Tibial nerve (tissue), 4 donors: ENCODE measurements at places on chromosomes 5 and 9. TPM values are rescaled to one million over a fixed set of nuclear protein-coding genes. Genes with fewer than 3 reads are reported as not detected.
A peak's percentile ranks its signal among the peaks of the same experiment; 100 is the strongest.

TAS2R1 gene
- total RNA-seq: not detected

TLE4 gene
- total RNA-seq: 31.5 TPM

SLC45A2 gene
- not detected for total RNA-seq

GRCh38 chr5:53355931-53356330 is 124.5 kb upstream of the FST start:
- no peaks in the 10 kb centered on the region for H3K27me3 ChIP-seq
- no peak overlapping the region for H3K27ac ChIP-seq
- no peaks in the 10 kb centered on the region for H3K36me3 ChIP-seq
- H3K4me3 ChIP-seq: no peak overlapping the region
- no peaks in the 10 kb centered on the region for H3K4me1 ChIP-seq
- DNase-seq: no peak

- H3K36me3 ChIP-seq: no peaks in the 10 kb centered on the region
- no peak for DNase-seq
- H3K27me3 ChIP-seq: no peaks in the 10 kb centered on the region
- H3K4me3 ChIP-seq: no peak overlapping the region
- no peaks in the 10 kb centered on the region for H3K4me1 ChIP-seq
Observed at GRCh38 chr9:101326035-101326434, 58.8 kb downstream of the BAAT start.

DNA sequence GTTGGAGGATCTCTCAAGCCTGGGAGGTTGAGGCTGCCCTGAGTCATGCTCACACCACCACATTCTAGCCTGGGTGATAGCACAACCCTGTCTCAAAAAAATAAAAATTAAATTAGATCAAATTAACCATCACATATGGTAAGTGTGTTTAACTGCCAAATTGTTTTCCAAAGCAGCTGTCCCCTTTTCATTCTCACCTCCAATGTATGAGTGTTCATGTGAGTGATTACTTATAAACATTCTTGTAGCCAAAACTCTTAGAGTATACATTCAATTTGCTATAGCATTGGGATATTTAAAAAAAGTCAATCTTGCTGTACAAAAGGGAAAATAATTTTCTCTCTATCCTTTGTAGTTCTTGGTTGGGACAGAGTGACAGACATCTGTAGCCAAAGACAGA is 53.4 kb upstream of the SNAPC3 start:
- H3K27me3 ChIP-seq: no peaks in the 10 kb centered on the region
- H3K4me3 ChIP-seq: no peak overlapping the region
- peaks cover 5% of the 10 kb centered on the region for H3K4me1 ChIP-seq
- no peak for DNase-seq
- H3K27ac ChIP-seq: no peak overlapping the region

- H3K36me3 ChIP-seq: no peaks in the 10 kb centered on the region
- DNase-seq: no peak
- no peaks in the 10 kb centered on the region for H3K27me3 ChIP-seq
Observed at GRCh38 chr5:144468571-144468970, 297.9 kb downstream of the KCTD16 start.

DNA sequence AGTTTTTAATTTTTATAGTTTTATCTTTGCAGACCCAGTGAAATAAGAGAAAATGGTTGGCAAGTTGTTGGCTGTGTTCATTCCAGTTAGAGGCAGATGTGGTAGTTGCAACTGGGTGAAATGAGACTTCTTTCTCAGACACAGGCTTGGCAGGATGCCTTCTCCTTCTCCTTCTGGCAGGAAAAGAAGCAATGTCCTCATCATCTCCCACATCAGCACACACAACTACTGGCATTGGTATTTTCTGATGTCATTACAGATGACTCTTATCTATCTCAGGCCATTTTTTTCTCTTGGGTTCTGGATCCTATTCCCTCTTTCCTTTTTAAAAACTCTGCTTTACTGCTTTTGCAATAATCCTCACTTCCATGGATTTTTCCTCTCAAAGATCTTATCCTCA is 103.3 kb upstream of the EDIL3 start:
- H3K4me1 ChIP-seq: no peaks in the 10 kb centered on the region
- DNase-seq: no peak
- H3K36me3 ChIP-seq: no peaks in the 10 kb centered on the region
- H3K27me3 ChIP-seq: no peaks in the 10 kb centered on the region
- no peak overlapping the region for H3K27ac ChIP-seq
- no peak overlapping the region for H3K4me3 ChIP-seq

- H3K27ac ChIP-seq: peak overlapping the region; percentile 61
- no peak for DNase-seq
- no peak overlapping the region for H3K4me3 ChIP-seq
Observed at GRCh38 chr5:125410537-125411070, 664.2 kb upstream of the ZNF608 start.

DNA sequence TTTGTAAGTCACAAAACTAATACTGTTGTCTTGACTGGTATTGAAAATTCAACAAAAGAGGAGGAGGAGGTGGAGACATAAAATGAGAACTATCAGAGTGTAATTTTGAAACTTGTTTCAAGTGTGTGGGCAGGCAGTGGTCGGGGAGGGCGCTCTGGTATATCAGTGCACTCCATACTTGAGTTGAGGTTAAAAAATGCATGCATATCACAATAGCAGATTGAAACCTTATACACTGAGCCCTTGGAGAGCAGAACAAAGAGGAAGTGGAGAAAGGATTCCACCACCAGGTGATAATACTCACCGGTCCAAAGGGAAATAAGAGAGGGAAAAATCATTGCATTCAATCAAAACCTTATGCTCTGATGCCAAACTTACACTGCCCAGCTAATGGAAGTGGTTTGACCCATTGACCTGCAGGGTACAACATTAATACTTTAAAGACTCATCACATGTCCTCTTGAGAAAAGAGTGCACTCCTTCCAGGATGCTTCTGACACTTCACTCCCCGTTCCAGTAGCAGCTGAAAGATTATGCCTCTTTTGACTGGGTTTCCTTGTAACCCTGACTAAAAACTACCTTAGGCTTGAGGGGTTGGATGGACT is 79.5 kb upstream of the FAM169A start:
- no peak overlapping the region for H3K27ac ChIP-seq
- no peak overlapping the region for H3K4me3 ChIP-seq

DNA sequence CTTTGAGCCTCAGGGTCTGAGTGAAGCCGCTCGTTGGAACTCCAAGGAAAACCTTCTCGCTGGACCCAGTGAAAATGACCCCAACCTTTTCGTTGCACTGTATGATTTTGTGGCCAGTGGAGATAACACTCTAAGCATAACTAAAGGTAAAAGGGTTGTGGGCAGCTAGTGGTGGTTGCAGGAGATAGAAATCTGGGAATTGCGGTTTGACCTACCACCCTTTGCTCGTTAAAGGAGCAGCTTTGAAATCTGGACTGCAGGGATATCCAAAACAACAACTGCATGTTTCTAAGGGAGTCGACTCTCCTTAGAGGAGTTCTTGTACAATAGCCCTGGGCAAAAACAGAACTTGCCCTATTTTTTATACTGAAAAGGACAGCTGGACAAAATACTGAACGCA is 19.0 kb downstream of the ABL1 start:
- no peak for DNase-seq
- H3K4me3 ChIP-seq: no peak overlapping the region
- no peaks in the 10 kb centered on the region for H3K27me3 ChIP-seq
- H3K4me1 ChIP-seq: no peaks in the 10 kb centered on the region
- peaks cover 17% of the 10 kb centered on the region for H3K36me3 ChIP-seq
- H3K27ac ChIP-seq: peak overlapping the region; percentile 17

DNA sequence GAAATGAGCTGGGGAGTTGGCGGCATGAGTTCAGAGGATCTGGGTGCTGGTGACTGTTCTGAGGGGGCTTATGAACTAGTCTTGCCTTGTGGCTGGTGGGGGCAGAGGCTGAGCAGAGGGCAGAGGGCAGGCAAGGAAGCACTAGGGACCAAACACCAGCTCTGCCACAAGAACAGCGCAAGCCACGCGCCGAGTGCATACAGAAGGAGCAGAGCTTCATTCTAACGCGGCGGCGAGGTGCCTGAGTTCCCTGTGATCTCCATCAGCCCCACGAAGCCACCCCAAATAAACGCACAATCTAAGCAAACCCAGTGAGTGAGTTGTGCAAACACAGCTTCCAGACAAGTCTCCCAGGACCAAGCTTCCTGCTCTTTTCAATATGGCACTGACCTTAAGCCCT is 110.6 kb upstream of the ALDH1B1 start:
- no peak overlapping the region for H3K4me3 ChIP-seq
- no peak overlapping the region for H3K27ac ChIP-seq
- no peaks in the 10 kb centered on the region for H3K36me3 ChIP-seq
- DNase-seq: no peak
- no peaks in the 10 kb centered on the region for H3K4me1 ChIP-seq

- H3K27ac ChIP-seq: no peak overlapping the region
- H3K36me3 ChIP-seq: no peaks in the 10 kb centered on the region
- H3K4me3 ChIP-seq: no peak overlapping the region
- peaks cover 52% of the 10 kb centered on the region for H3K4me1 ChIP-seq
- DNase-seq: no peak
Observed at GRCh38 chr9:126611193-126611591, 2.5 kb upstream of the LMX1B start.

DNA sequence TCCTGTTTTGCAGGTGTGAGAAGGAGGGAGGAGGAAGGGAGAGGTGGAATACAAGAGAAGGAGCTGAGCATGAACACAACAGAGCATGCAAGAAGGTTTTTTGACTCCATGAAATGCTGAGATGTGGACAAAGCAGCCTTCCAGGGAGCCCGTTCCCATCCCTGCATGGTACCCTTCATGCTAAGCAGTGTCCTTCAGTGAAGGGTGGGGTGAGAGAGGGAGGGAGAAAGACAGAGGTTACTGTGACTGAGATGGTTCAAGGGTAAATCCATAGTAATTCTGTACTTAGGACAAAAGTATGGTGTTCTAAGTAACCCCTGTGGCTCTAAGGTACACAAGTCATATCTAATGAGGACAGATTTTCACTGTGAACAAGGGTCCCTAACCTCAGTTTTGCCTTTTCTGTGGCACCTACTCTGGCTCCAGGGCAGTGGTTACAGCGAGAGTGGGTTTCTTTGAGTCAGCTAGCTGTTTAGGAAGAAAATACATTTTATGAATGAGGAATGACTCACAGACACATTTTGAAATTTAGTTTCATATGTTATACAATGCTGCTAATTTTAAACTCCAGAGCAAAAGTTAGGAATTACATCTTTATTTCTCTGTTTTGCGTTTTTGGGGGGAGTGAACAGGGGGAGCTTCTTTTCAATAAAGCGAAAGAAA is 184.9 kb upstream of the SLC12A2 start:
- H3K27me3 ChIP-seq: no peaks in the 10 kb centered on the region
- no peaks in the 10 kb centered on the region for H3K36me3 ChIP-seq
- H3K4me1 ChIP-seq: no peaks in the 10 kb centered on the region
- no peak for DNase-seq
- H3K27ac ChIP-seq: no peak overlapping the region

GRCh38 chr5:17788351-17788750 is 154.1 kb downstream of the TAF11L14 start:
- H3K4me3 ChIP-seq: no peak overlapping the region
- no peak overlapping the region for H3K27ac ChIP-seq
- no peaks in the 10 kb centered on the region for H3K4me1 ChIP-seq
- no peak for DNase-seq

- H3K27ac ChIP-seq: no peak overlapping the region
- no peaks in the 10 kb centered on the region for H3K36me3 ChIP-seq
- no peaks in the 10 kb centered on the region for H3K4me1 ChIP-seq
Observed at GRCh38 chr5:59333416-59333815, 560.1 kb downstream of the PDE4D start.

- H3K36me3 ChIP-seq: no peaks in the 10 kb centered on the region
- H3K27ac ChIP-seq: no peak overlapping the region
- DNase-seq: no peak
Observed at GRCh38 chr5:153209016-153209415, 281.5 kb upstream of the GRIA1 start.

DNA sequence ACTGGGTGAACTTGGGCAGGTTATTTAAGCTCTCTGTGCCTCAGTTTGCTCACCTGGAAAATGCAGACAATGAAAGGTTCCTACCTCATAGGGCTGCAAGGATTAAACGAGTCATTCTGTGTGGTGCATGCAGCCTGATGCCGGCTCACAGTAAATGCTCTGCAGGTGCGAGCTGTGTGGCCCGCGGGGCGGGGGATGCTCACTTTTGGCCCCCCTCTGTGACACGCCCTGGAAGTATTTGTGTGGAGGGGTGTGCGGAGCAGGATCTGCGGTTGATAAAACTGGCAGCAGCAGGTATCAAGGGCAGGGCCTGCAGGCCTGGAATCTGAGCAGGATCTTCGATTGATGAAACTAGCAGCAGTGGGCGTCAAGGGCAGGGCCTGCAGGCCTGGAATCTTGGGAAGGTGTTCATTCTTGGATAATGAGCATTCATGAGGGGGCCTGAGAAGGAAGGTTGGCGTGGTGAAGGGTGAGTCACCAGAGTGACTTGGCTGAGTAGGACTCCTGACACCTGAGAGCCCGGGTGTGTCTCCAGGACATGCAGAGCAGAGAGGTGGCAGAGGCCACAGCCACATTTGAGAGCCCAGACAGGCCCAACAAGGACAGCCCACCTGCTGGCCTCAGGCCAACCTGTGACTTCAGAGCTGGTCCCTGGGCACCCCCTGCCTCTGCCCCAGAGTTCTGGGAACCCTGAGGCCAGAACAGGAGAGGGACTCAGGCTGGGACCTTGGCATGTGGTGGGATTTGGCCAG is 11.9 kb downstream of the UNC5A start:
- no peaks in the 10 kb centered on the region for H3K36me3 ChIP-seq
- no peak overlapping the region for H3K4me3 ChIP-seq
- peaks cover 12% of the 10 kb centered on the region for H3K4me1 ChIP-seq

DNA sequence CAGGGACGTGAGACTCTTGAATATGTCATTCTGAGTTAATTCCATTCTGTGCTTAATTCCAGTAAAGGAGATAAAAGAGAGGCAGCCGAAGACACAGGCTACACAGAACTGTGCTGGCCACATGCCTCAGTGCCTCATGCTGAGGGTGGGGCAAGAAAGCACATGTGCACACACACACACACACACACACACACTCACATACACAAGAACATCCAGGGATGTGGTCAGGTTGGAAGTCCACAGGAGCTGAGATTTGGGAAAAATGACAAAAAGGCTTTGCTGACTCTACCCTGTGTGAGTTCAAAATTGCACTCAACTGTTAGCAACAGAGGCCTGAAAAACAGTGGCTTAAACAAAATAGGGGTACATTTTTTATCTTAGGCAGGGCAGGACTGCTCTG is 40.5 kb downstream of the ALG2 start:
- no peaks in the 10 kb centered on the region for H3K4me1 ChIP-seq
- DNase-seq: no peak
- no peak overlapping the region for H3K4me3 ChIP-seq
- no peaks in the 10 kb centered on the region for H3K27me3 ChIP-seq
- H3K36me3 ChIP-seq: no peaks in the 10 kb centered on the region

DNA sequence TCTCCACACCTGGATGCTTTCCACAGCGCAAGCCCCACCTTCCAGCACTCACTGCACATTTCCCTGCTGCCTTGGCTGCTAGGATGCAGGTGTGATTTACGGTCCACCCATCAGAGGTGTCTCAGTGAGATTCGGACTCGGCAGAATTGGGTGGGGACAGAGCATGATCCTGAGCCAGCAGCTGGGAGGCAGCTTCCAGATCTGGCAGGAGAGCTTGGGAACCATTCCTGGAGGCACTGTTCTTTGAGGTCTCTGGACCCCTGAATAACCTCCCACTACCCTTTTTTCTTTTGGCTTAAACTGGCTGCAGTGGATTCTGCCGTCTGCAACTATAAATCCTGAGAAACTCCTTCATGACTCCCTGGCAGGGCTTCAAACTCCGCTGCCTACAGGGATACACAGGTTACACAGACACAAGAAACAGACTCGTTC is 99.6 kb upstream of the PHYKPL start:
- H3K27me3 ChIP-seq: no peaks in the 10 kb centered on the region
- no peak overlapping the region for H3K27ac ChIP-seq
